ENCODE measurements at places on chromosomes 7 and 10.

GRCh38 chr7:49860293-49860692 is 86.9 kb downstream of the VWC2 start:
- no peak for DNase-seq

DNA sequence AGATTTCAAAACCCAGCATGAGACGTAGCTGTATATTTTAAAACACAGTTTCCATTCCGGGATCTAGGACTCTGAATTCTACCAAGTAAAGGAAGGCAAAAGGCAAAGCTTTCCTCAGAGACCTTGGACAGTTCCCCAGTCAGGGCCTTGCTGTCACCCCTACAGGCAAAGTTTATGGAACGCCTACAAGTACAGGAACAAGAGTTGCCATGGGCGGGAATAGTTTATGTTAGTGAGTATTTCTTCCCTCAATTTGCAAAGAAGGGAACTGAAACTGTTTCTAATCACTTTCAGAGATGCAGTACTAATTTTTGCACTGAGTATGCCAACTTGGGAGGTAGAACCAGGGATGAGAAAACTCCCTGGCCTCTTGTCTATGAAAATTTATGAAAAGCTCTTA is 68.2 kb upstream of the LRGUK start:
- no peak for DNase-seq

DNA sequence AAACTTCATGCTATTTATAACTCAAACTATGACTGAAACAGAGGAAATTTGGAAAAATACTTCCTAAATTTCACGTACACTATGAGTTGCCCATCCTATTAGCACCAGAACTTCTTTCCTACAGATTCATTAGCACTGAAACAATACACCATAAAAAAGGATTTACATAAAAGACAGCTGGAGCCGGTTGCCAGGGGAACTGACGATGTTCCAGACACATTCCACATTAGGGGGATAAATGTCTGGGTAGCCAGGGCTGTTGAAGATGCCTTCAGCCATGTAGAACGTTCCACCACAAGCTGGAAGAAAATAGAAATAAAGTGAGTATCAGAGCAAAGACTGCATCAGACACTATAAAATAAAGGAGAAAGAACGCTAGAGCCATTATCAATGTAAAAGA is 129.8 kb upstream of the RSU1 start:
- no peak for DNase-seq

GRCh38 chr10:117167789-117168674 is 29.3 kb upstream of the KCNK18 start:
- DNase-seq: peak; percentile 71

GRCh38 chr10:30857803-30858202 is 173.9 kb downstream of the ZNF438 start:
- DNase-seq: no peak

DNA sequence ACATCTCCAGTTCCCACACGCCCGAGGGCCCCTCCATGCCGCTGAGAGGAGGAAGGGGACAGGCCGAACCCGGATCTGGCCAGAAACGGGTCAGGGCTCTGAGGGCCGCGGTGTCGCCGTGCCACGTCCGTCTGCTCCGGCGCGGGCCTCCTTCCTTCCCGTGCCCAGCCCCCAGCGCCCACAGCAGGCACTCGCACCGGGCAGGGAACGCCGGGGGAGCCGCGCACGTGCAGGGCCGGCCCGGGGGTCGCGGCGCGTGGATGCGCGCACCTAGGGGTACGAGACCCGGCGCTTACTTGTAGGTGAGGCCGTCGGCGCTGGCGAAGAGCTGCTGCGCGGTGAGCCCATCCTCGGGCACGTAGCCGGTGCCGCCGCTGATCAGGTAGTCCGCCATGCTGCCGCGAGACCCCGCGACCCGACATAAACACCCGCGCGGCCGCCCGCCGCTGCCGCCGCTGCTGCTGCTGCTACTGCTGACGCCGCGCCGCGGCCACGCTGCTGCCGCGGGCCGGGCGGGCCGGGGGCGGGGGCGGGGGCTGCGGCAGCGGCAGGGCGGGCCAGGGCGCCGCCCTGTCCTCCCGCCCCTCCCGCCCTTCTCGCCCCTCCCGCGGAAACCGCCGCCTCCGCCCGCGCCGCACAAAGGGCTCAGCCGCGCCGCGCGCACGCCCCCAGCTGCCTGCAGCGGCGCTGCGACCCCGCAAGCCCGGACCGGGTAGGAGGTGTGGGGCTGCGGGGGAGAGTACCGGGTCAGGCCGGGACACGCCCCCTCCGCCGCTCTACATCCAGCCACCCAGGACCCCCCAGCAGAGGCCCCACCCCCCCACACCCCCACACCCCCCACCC is 4.1 kb downstream of the IMPDH1 start:
- DNase-seq: peak; percentile 57

DNA sequence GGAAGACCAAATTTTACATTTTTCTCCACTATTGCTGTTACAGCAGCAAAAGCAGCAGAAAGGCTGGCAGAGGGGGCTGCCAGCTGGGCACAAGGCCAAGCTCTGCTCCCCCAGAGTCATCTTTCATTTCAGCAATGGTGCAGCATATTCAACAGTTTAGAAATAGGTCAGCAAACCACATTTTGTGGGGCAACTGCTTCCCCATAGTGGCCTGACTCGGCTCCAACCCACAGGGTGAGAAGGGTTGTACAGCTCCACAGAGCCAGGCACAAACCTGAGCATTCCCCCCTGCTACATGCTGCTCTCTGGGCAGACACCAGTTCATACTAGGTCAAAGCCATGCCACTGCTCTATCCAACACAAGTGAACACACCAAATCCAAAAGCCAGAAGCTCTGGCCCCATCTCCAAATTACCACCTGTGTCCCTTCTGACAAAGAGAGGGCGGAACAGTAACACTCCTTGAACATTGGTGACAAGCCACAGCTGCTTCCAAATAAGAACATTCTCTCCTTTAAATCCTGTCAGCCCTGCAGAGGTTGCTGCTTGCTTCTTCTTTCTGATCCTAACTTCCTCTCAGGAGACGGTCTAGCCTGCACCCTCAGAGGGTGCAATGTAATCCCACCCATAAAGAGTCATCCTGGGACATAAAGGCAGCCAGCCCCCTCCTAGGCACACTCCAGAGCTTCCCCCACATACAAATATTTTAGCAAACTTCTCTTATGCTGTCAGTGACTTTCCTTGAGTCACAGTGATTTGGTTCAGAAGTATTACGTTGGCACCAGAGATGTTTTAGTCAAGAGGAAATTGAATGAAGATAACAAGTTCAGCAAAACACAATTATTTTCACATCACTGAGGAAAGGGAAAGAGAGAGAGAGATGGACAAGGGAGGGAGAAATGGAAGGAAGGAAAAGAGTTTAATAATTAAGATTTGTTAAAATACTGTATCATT is 39.0 kb upstream of the SLIT1 start:
- DNase-seq: no peak

- no peak for DNase-seq
These were observed 54.1 kb upstream of the STK17A start for GRCh38 chr7:43528576-43529354.

DNA sequence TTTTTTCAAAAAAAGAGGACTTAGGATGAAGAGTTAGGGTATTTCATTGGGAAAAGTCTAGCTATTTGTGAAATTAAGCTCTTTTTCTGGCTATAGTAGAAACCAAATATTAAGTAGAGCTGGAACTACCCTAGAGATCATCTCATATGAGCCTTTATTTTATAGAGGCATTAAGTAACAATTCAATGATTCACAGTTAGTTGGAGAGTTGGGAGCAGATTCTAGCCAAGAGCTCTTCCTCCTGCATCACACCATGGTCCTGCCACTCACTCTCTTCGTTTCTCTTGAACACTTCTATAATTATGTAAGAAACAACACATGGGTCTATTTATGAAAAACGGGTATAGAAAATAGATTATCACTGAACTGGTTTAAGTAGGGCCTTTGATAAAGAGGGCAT is 76.1 kb upstream of the ANK3 start:
- DNase-seq: no peak

DNA sequence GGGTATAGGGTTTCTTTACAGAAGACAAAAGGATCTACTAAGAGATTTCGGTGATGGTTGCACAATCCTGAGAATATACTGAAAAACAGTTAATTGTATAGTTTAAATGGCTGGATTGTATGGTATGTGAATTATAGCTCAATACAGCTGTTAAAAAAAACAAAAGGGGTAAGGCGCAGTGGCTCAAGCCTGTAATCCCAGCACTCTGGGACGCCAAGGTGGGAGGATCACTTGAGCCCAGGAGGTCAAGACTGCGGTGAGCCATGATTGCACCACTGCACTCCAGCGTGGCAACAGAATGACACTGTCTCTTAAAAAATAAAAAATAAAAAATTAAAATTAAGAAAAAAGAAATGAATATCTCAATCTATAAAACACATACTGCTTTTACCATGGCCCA is 18.5 kb downstream of the ESYT2 start:
- no peak for DNase-seq

DNA sequence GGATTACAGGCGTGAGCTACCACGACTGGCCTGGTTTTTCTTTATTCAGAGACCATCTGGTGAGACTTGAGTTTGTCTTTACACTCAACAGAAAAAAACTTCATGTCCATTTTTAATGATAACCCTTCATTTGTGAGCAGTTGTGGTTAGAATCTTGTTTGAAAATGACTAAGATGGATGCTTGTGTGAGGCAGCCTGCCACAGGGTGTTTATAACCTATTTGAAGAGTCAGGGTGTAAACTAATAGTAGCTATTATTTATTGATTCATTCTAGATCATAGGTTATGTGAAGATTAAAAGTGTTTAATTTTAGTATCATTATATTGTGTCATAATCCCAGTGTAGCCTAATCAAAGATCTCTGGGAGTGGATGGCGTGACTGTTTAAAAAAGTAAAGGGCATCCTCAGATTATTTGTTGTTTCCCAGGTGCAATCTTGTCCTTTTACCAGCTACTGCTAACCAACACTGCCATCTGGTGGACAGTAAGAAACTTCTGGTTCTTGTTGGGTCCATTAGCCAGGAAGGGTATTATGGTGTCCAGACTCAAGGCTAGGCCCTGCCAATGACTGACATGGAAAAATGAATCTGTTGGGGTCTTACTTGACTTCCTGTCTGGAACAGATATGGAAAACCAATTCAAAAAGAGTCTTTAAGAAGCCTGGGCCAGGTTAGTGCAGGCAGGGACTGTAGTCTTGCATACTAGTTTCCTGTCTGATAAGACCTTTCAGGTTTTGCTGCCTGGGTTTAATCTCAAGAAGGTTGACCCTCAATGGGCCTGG is 24.9 kb downstream of the NRBF2 start:
- peak; percentile 82 for DNase-seq

DNA sequence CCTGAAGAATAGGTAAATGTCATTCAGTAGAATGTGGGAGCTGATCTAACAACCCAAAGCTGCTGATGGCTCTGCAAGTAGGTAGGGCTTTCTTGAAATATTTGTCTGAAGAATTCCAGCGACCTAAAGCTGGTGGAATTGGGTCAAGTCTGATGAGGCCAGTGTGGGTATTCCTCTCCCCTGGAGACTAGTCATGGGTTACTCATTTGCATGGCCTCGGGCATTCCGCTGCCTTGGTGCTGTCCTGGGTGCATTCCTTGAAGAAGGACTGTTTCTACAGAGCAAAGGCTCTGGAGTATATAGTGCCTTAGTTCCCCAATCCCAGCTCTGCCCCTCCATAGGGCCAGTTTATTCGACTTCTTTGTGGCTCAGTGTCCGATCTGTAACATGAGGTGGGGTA is 19.2 kb downstream of the PDK4 start:
- DNase-seq: no peak

DNA sequence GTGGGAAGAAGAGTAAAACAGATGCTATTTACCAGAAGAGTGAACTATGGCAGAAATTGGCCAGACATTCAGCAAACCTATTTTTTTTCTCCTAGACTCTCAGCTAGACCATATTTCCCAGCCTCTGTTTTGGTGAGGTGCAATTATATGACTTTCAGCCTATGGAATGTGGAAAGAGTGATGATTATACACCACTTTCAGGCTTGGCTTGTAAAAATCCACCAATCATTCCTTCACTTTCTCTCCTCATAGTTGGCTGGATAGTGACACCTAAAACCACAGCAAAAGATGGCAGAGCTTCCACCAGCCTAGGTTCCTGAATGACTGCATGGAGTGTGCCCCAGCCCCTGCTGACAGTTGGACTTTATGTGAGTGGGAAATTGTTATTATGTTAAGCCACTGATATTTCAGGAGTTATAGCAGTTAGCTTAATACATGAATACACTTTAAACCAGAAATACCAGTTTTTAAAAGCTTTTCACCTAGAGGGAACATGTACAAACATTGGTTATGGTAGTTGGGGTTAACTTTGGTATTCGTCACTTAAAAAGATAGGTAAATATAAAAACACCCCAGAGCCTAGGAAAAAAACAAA is 19.1 kb upstream of the TNKS2 start:
- no peak for DNase-seq

- no peak for DNase-seq
These were observed 63.1 kb upstream of the STEAP1B start for GRCh38 chr7:22563032-22563501.

DNA sequence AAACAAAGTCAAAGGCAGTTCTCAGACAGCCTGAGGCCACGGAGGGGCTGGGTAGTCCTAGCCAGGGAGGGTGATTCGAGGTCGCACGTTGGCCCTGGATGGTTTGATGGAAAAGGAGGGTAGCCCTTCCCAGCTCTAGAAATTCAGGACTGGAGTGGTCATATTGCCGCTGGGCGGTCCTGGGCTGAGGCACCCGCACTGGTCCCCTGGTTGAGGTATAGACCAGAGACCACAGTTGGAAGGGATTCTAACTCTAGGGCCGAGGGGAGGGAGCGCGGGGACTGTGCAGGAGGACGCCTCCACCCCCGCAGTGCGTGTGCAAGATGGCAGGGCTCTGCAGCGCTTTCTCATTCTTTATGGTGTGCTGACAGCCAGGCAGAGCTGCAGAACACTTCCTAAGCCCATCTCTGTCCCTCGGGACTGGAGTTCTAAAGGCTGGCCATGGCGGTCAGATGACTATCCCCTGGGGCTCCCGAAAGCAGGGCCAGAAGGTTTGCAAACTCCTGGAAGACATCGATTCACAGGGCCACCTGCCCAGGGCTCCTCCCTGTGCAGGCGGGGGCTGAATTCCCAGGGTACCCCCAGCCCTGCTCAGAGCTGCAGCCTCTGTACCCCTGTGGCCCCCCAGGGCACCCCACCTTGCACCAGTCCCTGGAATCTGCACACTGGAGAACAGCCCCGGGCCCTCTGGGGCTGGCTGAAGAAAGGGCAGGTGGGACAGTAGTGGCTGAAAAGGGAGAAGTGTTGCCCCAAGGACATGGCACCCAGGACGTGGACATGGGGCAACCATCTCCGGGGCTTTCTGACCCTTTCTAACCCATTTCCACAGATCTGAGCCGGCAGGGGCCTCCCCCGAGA is 51.0 kb upstream of the ELN start:
- DNase-seq: no peak

DNA sequence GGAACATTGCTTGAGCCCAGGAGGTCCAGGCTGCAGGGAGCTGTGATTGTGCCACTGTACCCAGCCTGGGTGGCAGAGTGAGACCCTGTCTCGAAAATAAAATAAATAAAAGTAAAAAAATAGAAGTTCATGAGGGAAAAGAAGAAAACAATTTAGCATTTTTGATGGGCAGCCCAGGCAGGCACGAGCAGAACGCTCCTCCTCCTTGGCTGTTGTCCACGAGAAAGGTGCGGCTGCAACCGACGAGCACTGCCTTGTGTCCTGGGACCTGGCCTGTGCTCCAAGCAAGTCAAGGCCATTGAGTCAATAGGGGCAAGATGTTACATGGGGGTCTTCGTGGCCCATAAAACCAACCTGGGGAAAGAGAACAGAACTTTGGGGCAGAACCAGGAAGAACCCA is 25.6 kb downstream of the EBF3 start:
- DNase-seq: no peak

Data from neuronal stem cell (in vitro differentiated cells).